Stimulated activated CD4-positive, alpha-beta T cell treated with anti-CD3 and anti-CD28 coated beads, Interleukin-15, amount 100 ng/mL, for 1 hour (primary cell): ENCODE measurements at places on chromosomes 6 and 20.
A peak's percentile ranks its signal among the peaks of the same experiment; 100 is the strongest.

DNA sequence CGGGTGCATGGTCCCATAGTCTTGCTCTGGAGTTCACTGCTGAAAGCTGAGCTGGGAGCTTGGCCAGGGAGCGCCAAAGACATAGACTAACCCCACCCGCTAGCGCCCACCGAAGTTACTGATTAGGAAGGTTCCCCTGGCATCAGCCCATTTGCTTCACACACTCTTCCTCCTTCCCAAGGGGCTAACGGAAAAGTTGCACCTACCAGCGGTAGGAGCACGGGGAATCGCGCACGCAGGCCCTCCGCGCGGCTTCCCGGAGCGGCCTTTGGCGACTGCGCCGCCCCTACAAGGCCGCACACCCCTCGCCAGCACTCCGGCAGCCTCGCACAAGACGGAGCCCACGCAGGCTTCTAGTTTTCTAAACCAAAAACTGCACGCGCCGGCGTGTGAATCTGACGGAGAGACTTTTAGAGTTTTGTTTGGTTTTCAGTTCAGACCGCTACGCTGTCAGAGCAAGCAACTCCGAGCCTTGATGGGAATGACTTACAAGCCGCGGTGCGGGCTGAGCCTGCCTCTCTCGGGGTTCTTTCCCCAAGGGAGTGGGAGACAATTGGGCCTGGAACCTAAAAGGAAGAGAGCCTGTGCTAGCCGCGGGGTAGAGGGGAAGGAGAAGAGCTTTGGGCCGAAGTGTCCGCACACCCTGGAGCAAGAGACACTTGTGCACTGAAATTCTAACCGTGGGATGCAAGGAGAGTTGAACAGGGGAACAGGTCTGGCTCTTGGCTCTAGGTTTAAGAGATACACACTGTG lies 891 bp upstream of the POU3F2 start:
- no peak for DNase-seq

DNA sequence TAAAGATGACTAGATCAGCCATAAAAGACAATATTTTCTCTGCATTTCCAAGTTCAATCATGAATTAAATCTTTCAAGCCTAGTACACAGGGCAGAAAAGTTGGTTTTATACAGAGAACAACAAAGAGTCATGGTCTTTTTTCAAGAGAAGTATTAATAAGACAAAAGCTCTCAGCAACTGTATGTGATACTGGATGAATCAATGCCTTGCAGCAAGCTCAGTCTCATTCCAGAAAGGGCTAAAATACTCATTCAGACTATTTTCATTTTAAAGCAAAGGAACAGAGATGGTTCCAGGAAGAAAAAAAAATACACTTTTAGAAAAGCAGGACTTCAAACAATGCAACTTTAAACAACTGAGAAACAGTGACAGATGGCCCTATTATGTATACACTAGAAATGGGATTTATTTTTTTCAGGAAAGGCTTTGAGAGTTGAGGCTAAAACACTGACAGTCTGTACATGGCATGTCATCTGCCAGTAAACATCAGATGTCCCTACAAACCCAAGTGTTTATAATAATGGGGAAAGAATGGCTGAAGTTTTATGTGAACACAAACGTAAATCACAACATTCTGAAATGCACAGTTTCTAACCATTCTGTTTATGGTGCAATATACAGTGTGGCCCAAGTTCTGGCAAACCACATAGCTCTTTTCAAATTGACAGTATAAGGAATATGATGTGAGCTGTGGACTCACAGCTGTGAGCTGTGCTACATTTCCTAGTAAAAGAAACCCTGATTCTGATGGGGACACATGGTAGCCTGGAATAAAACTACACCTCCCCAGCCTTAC lies 114.3 kb upstream of the DST start:
- DNase-seq: no peak

DNA sequence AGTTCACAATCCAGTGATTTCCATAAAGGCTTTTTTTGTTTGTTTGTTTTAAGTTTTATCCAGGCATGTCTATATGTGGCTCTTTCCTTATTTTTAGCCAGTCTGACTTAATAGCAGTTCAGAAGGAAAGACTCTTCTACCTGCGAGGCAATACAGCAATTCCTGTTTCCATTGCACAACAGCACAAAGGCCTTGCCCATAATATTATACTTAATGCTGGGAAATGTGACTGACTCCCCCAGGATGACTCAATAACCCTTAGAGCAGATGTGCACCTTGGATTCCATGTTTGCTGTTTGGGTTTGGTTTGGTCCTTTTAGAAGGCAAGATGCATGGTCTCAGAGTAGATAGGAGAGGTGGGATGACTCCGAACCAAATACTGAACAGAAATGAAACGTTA lies 184.1 kb downstream of the MTFR2 start:
- DNase-seq: no peak

GRCh38 chr6:161445021-161445799 lies 171.3 kb upstream of the AGPAT4 start:
- no peak for DNase-seq

DNA sequence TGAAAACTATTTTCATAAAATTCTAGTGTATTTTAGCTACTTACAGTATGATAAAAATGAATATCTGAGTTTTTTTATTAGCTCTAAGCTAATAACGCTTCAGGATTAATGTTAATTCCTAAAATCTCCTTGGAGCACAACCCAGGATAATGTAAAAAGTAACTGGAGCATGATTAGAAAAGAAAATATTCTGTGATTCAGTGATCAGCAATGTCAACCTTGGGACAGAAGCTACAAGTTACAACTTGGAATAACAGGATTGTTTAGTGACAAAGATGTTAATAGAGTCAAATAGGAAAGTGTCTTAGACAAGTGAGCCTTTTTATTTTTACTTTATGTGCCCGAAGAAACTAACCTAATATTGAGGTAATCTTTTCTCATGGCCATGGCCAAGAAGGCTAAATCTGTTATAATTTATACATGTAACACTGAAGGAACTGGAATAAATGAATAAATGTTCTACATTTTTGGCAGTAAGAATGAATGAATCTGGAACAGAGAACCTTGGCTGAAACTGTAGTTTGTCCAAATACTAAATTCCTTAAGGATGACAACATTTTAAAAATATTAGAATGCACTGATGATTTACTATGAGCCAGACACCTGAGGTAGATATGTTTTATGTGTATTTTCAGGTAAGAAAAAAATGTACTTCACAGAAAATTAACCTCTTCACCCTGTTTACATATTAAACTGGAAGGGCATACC lies 994.0 kb downstream of the GRIK2 start:
- DNase-seq: no peak

DNA sequence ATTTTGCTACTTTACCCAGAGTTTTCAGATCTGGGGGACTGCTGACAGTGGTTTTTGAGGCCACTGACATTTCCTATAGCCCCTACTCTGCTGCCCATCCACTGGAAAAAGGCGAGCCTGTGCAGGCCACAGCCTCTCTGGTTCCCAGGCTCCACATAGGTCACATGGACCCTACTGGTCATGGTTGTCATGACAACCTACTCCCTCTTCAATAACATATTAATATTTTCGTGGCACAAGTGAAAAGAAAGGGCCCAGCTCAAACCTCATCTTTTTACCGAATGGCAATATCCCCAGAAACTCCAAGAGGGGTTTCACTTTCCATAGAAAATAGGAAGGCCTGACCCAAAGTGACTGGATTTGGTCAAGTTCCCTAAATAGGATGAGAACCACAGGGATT lies 11.0 kb upstream of the FOXO3 start:
- no peak for DNase-seq

GRCh38 chr20:40359131-40359912 lies 329.7 kb downstream of the MAFB start:
- DNase-seq: no peak

- no peak for DNase-seq
Observed at GRCh38 chr6:81770381-81770780, 17.9 kb upstream of the TENT5A start.

DNA sequence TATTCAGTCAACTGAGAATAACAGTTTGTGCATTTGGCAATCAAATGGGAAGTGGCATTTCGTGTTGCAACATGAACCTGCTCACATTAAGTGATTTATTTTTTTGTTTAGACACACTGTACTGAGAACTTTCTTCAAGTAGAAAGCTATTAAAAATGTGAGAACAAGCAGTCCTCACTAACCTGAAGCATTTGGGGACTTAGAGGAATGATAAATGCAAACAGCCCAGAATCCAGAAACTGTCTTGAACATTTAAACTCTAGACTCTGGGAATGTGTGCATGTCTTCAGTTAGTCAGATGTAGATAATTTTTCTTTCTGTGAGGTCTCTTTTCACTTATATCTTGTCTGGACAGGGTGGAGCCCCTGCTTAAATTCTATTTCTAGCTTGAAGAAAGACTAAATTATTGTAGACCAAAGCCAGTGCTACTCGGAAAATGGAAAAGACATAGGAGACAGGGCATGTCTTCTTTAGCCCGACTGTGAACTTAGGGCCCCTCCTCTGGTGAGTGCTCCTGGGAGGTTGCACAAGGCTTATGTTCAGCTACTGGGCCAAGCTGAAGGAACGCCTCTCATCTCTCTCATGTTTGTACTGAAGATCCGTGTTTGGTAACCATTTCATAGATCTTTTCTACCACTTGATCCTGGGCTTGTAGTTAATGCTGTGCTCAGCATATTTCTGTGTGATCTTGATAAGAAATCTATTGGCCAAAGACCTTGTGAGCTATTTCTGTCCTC lies 70.1 kb downstream of the SLX4IP start:
- no peak for DNase-seq

DNA sequence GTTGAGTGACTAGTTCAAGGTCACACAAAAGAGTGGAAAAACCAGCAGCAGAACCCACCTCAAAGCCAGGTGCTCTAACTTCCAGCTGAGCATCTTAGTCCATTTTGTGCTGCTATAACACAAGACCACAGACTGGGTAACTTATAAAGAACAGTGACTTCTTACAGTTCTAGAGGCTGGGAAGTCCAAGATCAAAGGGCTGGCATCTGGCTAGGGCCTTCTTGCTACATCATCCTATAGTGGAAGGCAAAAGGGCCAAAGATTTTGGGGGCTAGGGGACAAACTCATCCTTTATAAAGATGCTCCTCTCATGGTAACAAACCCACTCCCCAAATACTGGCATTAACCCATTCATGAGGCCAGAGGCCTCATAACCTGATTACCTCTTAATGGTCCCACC lies 9.7 kb downstream of the FITM2 start:
- DNase-seq: no peak

- no peak for DNase-seq
Observed at GRCh38 chr6:119138906-119139541, 60.6 kb upstream of the FAM184A start.

- DNase-seq: no peak
Observed at GRCh38 chr6:167098825-167099225, 24.1 kb upstream of the CCR6 start.

GRCh38 chr6:114142258-114142657 lies 171.3 kb upstream of the HDAC2 start:
- no peak for DNase-seq

- no peak for DNase-seq
Observed at GRCh38 chr6:32980488-32981038, 12.2 kb downstream of the BRD2 start.

- DNase-seq: peak; percentile 74
Observed at GRCh38 chr20:46363874-46364669, 42.3 kb downstream of the ELMO2 start.

DNA sequence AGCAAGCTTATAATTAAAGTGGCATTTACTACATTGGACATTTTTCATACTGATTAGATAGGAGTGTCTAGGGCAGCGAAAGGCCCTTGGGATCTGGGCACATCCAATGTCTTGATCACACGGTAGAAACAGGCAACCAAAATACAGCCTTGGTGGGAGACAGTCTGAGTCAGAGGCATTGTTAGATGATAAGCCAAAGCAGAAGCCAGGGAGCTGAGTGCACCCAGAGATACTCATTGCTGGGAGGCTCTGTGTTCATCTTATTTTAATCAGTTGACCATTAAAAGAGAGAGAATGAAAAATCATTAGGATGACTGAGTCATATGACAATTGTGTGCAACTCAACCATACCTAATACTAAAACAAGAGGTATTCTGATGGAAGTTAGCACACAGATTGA lies 109.5 kb downstream of the LCA5 start:
- DNase-seq: no peak

GRCh38 chr6:31368461-31368860 lies 11.5 kb upstream of the HLA-B start:
- no peak for DNase-seq

GRCh38 chr6:72748759-72749158 lies 126.9 kb downstream of the KCNQ5 start:
- no peak for DNase-seq

DNA sequence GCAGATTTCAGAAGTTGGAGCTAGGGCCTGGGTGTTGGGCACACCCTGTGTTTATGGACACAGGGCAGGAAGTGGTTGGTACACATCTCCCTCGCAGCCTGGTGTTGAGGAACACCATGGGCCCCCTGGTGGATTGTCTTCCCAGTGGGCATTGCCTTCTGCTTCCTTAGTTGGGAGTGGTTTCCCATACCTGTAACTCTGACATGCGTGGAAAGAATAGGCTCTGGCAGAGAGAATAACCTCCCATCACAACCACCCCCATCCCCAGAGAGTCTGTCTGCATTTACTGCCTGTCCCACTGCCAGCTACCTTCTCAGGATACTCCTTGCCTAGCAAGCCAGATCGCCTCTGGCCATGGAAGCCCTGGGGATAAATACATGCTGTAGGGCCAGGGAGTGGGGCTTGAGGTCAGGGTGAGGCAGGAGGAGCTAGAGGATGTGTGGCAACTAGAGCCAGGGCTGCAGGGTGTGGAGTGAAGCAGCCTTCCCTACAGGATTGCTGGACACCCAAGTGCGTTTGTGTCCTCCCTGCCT lies 14.7 kb downstream of the LRRC73 start:
- DNase-seq: no peak

- no peak for DNase-seq
Observed at GRCh38 chr20:62961310-62961783, 8.8 kb downstream of the SLC17A9 start.

DNA sequence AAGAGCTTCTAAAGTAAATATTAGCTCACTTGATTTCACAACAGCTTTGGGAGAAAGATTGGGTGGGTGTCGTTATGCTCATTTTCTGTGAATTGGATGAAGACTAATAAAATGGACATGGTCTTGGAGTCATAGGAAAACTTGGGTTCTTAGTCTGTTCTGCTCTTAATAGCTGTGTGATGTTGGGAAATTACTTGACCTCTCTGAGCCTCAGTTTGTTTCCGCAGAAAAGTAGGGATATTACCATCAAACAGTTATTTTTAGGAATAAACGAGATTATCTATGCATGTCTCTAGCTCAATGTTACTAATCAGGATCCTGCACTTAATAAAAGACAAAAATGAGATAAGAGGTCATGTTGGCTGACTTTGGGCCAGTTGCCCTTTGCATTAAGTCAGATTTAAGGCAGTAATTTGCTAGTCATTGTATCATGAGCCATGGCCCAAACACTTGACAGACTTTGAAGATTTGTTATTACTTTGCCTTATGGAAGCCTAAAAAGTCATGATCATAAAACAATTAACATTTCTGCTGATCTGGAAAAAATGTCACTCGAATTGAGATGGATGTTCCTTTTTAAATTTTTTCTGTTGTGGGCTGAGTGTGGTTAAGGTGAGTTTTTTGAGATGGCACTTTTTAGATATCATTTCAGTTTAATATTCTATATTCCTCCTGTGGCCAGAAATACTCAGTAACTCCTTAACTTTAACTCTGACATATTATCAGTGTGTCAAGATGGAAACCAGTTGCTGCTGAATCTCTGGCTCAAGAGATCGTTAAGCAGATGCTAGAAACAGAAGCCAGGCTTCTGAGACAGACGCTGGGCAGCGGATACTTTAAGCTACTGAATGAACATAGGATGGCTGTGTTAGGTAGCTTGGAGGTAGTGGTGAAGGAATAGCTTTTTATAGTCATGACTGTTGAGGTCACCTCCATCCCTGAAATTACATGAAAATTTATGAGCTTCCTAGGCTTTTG lies 291.6 kb downstream of the PHF3 start:
- no peak for DNase-seq
